ENCODE measurements at places on chromosomes 2 and 18. TPM values are rescaled to one million over a fixed set of nuclear protein-coding genes. Genes with fewer than 3 reads are reported as not detected.
A peak's percentile ranks its signal among the peaks of the same experiment; 100 is the strongest.

- no peak overlapping the region for H3K4me3 ChIP-seq
- H3K36me3 ChIP-seq, result peaks cover 6% of the 10 kb centered on the region
- no peak for DNase-seq
Observed at GRCh38 chr2:102250278-102250821, 61.0 kb upstream of the IL1RL1 start.

The STK39 gene
- 43.0 TPM for total RNA-seq

GRCh38 chr2:153509133-153509532 lies 30.6 kb upstream of the RPRM start:
- H3K27ac ChIP-seq, result no peak overlapping the region
- H3K4me3 ChIP-seq, result no peak overlapping the region
- H3K36me3 ChIP-seq, result no peaks in the 10 kb centered on the region
- DNase-seq, result no peak
- H3K27me3 ChIP-seq, result peaks cover 2% of the 10 kb centered on the region
- no peaks in the 10 kb centered on the region for H3K4me1 ChIP-seq

GRCh38 chr2:217193431-217194340 lies 333.8 kb upstream of the TNP1 start:
- peaks cover 4% of the 10 kb centered on the region for H3K27me3 ChIP-seq
- no peaks in the 10 kb centered on the region for H3K4me1 ChIP-seq
- no peak overlapping the region for H3K27ac ChIP-seq
- no peak overlapping the region for H3K4me3 ChIP-seq

- H3K4me3 ChIP-seq, result no peak overlapping the region
- peaks cover 10% of the 10 kb centered on the region for H3K36me3 ChIP-seq
- peaks cover 31% of the 10 kb centered on the region for H3K4me1 ChIP-seq
- DNase-seq, result no peak
Observed at GRCh38 chr2:12457831-12458230, 258.9 kb upstream of the TRIB2 start.

The C2orf92 gene
- total RNA-seq, result 9.8 TPM

DNA sequence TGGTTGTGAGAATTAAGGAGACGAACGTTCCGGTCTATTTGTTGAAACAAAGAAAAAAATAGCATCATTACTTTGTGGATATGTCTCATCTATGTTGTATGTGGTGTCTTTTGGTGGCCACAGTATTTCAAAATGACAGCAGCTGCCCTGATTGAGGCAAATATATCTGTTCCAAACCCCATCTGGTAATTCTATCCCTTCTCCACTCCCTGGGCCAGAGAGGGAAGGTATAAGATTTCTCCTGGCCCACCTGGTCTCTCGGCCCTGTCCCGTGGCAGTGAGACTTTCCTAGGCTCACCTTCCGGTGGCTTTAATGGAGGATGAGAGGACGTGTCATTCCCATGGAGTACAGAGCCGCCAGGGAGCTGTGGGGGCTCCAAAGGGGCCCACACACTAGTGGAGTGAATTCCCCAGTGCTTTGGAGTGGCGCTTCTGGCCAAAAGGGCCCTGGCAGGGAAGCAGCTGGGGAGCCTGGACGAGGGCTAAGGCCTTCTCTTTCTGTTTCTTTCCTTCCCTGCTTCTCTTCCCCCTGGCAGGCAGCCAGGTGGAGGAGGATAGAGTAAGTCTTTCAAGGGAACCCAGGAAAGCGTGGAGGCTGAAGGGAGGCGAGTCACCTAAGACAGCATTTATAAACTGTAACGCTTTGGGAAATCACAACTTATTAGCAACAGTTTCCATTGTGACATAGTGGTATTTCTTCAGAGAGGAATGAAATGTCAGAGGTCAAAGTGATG lies 5.6 kb downstream of the FOSL2 start:
- no peak for DNase-seq
- peaks cover 60% of the 10 kb centered on the region for H3K4me1 ChIP-seq
- H3K4me3 ChIP-seq, result peak overlapping the region; percentile 2
- peaks cover 33% of the 10 kb centered on the region for H3K36me3 ChIP-seq
- no peak overlapping the region for H3K27ac ChIP-seq

GRCh38 chr2:117087535-117088291 lies 726.8 kb upstream of the DDX18 start:
- H3K36me3 ChIP-seq, result no peaks in the 10 kb centered on the region
- no peak for DNase-seq
- H3K4me3 ChIP-seq, result no peak overlapping the region
- no peaks in the 10 kb centered on the region for H3K27me3 ChIP-seq
- no peak overlapping the region for H3K27ac ChIP-seq

DNA sequence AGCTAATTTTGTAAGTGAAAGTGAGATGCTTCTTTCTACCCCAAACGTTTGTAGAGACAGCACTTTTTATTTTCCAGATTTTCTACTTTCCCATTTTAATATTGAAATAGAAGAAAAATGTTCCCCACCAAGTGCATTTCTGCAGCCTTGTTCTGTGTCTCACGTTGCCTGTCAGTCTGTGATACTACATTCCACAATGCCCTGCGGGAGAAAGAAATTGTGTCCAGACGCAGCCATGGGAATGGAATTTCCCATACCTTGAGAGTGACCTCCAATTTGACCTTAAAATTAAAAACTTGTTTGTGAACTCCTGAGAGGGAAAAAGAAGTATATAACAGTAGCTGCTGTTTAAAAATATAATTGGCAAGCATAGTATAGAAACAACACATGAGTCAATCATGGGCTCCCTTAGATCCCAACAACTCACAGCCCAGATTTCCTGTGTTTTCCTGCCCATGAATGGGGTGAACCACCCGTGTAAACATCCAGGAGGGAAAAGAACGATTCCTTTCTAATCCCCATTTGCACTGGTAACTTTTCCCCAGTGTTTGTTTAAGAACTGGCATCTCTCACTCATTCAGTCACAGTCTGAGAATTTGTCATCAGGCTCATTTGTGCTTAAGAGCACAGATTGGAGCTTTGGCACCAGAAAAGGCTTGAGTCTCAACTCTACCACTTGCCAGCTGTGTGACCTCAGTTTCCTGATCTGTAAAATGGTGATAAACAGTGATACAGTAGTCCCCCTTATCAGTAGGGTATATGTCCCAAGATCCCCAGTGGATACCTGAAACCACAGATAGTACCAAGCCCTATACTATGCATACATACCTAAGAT lies 166.1 kb upstream of the ZNF521 start:
- no peak overlapping the region for H3K27ac ChIP-seq
- no peaks in the 10 kb centered on the region for H3K27me3 ChIP-seq
- DNase-seq, result no peak
- no peaks in the 10 kb centered on the region for H3K4me1 ChIP-seq
- H3K36me3 ChIP-seq, result no peaks in the 10 kb centered on the region

The NAT8 gene
- not detected for total RNA-seq

The TRABD2A gene
- 35.9 TPM for total RNA-seq

DNA sequence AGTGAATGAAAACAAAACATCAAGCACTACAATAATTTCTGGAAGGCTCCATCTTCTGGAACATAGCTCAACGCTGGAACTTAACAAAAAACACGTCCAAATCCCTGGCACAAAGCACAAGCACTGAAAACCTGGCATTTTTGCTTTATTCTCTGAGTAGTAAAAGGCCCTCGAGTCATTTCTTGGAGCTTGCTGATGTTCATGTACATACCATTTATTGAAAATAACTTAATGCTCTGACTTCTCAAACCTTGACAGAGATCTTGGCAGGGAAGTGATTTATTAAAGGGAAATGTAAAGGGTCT lies 76.5 kb upstream of the STK17B start:
- DNase-seq, result no peak
- no peaks in the 10 kb centered on the region for H3K27me3 ChIP-seq
- no peak overlapping the region for H3K4me3 ChIP-seq
- H3K36me3 ChIP-seq, result peaks cover 8% of the 10 kb centered on the region

The TRIB2 gene
- total RNA-seq, result 62.8 TPM

- no peak overlapping the region for H3K27ac ChIP-seq
- no peak for DNase-seq
- H3K36me3 ChIP-seq, result no peaks in the 10 kb centered on the region
- no peak overlapping the region for H3K4me3 ChIP-seq
- H3K4me1 ChIP-seq, result peaks cover 2% of the 10 kb centered on the region
Observed at GRCh38 chr2:41737888-41738287, 309.9 kb upstream of the PKDCC start.

DNA sequence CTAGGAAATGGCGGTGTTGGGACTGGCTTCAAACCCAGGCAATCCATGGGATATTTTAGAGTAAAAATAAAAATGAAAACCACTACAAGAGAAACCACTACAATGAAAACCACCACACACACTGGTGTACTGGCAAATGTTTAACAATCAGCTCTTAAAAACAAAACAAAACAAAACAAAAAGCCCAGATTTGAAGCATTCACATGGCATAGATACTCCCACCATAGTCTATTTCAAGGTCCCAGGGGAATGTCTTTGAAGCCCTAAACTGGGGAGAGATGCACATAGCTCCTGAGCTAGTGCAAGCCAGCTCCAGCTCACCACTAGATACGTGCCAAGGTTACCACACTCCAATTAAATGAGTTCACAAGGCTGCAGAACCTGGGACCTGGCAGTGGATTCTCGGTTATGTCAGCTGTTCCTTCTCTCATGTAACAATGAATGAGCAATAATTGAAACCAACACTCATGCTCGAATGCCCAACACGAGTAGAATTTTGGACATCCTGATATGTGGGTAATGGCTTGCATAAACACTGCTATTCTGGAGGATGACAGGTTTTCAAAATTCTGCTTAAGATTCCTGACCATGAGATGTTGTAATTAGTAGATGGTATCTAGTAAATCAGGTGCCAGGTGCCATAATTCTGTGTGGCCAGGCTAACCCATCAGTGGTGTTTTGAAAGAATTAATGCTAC lies 102.2 kb downstream of the OSBPL6 start:
- H3K4me3 ChIP-seq, result no peak overlapping the region
- H3K27me3 ChIP-seq, result peaks cover 21% of the 10 kb centered on the region
- no peaks in the 10 kb centered on the region for H3K4me1 ChIP-seq
- no peaks in the 10 kb centered on the region for H3K36me3 ChIP-seq
- H3K27ac ChIP-seq, result no peak overlapping the region

The RALBP1 gene
- total RNA-seq, result 56.7 TPM

- H3K27ac ChIP-seq, result no peak overlapping the region
- H3K27me3 ChIP-seq, result peaks cover 2% of the 10 kb centered on the region
- DNase-seq, result no peak
Observed at GRCh38 chr2:233967164-233967563, 50.0 kb downstream of the TRPM8 start.

DNA sequence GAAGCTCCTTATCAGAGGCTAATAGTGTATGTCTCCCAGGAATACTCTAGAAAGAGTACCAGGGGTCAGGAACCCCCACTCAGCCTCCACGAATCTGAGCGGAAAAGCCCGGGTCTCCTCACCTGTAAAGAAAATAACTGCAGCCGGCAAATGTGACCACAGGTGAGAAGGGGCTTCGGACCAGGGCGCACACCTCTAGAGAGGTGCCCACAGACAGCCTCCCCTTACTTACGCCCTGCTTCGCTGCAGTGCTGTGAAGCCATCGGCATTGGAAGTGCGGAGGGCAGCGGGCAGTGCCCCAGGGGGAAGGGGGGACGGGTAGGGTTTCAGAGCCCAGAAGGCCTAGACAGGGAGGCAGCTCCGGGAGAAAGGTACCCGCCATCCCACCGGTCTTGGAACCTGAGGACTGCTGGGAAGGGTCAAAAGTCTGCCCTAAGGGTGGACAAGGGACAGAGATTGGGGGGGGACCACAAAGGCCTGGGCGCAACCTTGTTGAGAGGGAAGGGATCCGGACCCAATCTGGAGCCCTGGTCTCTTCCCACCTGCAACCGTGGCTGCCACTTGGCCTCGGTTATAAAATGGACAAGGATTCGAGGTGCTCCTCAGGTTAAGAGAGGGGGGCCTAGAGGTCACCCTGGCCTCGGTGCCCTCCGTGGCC lies 642 bp upstream of the STEAP3 start:
- no peak for DNase-seq
- H3K27me3 ChIP-seq, result peaks cover 38% of the 10 kb centered on the region
- H3K4me1 ChIP-seq, result no peaks in the 10 kb centered on the region
- no peak overlapping the region for H3K4me3 ChIP-seq
- H3K36me3 ChIP-seq, result no peaks in the 10 kb centered on the region

DNA sequence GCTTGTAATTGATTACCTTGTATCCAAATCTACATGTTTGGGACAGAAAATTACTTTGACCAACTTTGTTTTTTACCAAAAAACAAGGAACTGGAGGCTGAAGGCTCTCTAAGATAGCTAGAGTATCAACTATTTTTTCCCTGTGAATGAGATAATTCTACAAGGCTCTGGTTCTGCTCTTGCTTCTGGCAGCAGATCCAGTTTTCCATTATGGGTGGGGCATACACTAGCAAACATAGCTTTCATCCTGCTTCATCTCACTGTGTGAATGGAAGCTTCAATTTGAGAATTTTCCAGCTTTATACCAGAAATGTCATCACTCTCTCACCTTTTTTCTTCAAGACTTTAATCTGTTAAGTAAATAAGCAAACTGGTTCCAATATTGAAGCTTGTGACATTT lies 249.7 kb downstream of the RPRM start:
- no peak overlapping the region for H3K4me3 ChIP-seq
- no peaks in the 10 kb centered on the region for H3K36me3 ChIP-seq

The SIX2 gene
- not detected for total RNA-seq

DNA sequence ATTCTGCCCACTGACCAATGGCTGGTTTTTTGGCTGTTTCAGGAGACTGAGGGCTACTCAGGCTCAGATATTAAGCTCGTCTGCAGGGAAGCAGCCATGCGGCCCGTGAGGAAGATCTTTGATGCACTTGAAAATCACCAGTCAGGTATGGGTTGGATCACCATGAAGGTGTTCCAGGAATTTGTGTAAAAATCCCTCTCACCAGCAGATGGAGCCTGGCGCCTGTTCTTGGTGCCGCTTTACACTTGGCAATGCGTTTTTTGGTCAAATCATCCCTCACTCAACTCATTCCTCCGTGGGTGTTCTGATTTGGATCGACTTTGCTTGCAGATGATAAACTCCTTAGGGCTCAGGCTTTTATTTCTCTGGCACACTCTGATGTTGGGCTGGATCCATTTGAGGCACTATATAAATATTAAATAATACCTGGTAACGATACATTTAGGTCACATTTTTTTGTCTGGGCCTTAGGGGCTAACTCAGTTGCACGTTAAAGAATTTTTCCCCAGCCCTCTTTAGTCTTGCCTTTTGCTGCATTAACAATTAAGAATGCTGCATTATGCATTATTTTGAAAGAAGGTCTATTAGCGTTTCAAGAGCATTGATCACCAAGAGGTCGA lies 50.0 kb downstream of the HDHD2 start:
- no peak overlapping the region for H3K4me3 ChIP-seq
- DNase-seq, result peak; percentile 61
- H3K27ac ChIP-seq, result no peak overlapping the region
- H3K27me3 ChIP-seq, result no peaks in the 10 kb centered on the region
- H3K4me1 ChIP-seq, result no peaks in the 10 kb centered on the region

Measured in activated CD4-positive, alpha-beta memory T cell treated with anti-CD3 and anti-CD28 coated beads, Interleukin-2, amount 10 ng/mL, durations not matched to agents 7 days and 5 days (primary cell).